ENCODE measurements at places on chromosomes 13 and 19.

DNA sequence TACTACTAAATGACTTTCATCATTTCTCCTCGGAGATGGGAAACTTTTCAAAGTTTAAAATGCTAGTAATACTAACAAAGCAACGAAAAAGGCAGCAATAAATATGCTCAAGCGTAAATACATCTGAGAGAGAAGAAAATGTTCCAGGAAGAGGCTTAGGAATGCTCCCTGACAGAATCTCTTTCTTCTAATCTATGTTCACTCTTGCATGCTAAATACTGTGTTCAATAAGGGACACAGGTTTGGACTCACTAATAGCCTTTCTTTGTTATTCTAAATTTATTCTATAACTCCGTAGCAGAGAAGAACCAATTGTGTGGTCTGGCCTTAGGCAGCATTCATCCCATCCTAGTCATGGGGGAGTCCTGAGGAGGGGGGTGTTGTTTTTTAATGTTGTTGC lies 823.0 kb downstream of the PCDH9 start:
- DNase-seq: no peak

DNA sequence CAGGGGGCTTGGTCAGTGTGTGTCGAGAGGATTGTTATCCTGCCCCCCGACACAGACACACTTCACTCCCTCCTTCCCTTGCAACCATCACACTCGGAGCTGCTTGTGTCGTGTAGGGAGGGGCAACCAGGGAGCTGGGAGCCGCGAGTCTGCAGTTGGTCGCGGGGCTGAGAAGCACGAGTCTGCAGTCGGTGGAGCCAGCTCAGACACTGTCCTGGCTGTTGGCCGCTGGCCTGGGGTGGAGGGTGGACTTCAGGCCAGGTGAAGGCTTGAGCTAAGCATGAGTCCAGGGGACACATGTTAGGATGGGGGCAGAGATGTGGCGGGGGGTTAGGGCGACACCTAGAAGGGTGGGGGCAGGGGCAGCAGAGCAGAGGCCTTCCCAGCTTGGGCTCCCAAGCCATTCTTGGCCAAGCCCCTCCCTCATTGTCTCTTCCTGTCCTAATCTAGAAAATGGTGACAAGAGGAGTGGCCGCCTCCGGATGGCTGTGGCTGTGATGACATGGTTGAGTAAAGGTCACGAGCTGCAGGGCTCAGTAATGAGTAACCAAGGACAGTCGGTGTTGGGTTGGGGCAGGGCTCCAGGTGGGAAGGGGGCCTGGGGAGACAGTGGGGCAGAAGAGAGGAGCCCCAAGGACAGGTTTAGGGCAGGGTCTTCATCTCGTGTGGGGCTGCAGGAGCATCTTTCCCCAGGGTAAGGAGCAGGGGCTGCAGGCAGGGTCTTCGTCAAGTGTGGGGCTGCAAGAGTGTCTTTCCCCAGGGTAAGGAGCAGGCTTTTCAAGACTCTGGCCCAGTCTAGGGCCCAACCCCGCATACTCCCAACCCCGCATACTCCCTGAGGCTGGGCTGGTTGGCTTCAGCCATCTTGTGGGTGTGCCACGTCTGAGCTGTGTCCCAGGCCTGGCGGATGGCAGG lies 8.6 kb downstream of the PPP5C start:
- DNase-seq: no peak

GRCh38 chr13:24680258-24680920 lies at the start of gene ATP12A:
ATP12A (plus strand) TSS chr13:24680408; CDS start chr13:24680744, 336 bp downstream.
- DNase-seq: no peak

- no peak for DNase-seq
These were observed 1534.0 kb upstream of the SPRY2 start for GRCh38 chr13:81874681-81875661.

DNA sequence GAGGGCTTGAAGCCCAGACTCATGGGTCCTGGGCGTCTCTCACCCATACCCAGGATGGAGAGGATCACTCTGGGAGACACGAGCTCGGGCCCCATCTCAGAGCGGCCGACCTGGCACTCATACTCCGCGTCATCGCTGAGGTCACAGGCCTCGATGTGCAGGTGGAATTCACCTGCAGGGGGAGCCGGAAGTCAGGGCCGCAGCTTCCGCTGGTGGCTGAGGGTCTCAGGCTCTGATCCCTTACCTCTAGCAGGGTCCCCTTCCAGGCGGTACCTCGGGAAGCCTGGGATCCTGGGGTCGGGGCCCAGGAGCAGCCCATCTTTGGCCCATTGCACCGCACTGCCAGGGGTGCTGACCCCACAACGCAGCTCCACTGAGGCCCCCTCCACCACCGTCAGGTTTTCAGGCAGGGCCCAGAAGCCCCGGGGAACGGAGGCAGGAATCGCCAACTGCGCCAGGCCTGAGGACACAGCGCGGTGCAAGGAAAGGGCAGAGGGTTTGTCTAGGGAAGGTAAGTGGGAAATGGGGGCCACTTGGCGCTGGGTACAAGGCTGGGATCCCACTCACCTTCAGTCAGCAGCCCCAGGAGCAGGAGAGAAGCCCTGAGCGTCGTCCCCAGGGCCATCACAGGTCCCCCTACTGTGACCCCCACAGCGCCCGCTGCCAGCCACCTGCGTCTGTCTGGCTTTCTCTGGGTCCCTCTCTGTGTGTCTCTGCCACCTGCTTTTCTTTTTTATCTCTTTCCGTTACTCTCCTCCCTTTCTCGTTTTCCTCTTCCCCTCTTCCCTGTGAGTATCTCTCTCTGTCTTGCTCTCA lies 883 bp downstream of the NPHS1 start:
- no peak for DNase-seq

GRCh38 chr13:22877421-22877820 lies 303.4 kb upstream of the SGCG start:
- no peak for DNase-seq

DNA sequence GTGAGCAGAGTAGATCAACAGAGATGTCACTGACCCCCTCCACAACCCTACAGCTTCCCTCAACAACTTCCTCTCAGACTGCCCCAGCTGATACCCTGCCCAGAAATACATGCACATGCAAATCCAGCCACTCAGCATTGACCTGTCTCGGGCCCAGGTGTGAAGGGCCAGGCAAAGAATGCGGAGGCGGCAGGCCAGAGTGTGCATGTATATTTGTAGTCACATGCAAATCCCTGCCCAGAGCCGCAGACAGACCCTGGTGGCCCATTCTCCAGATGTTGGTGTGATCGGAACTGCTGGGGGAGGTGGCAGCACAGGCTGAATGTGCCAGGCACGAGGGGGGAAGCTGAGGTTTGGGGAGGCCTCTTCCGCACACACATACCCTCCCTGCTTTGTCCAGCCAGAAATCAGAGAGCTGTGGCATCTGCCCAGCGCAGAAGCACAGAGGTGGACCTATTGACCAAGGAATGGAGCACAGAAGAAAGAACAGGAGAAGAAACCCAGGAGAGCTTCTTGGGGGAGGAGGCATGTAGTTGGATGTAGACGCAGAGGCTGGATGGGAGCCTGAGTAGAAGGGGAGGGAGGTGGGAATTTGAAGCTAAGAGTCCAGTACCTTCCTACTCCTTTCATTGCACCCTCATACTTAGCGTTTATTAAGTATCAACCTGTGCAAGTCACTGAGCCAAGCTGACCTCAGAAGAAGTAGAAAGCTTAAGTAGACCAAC lies 14.4 kb downstream of the MEF2B start:
- no peak for DNase-seq

GRCh38 chr13:93244141-93244917 lies 17.7 kb downstream of the GPC6 start:
- DNase-seq: no peak

DNA sequence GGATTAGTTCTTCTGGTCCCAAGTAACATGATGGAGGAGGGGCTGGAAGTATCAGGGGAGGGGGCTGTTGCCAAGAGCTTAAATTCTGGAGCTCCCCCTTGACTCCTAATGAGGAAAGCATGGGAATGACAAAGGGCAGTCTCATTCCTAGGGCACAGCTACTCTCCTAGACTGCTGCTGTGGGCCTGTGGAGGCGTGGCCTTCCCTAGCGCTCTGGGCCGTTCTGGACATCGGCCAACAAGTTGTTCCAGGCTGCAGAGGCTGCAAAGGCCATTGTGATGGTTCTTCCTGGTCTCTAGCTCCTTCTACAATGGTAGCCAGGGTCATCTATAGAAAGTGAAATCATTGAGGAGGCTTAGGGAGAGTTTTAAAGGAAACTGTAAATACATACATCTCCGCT lies 916.6 kb downstream of the DIAPH3 start:
- DNase-seq: no peak

GRCh38 chr19:54266133-54266532 lies 9.1 kb upstream of the LILRB5 start:
- no peak for DNase-seq

DNA sequence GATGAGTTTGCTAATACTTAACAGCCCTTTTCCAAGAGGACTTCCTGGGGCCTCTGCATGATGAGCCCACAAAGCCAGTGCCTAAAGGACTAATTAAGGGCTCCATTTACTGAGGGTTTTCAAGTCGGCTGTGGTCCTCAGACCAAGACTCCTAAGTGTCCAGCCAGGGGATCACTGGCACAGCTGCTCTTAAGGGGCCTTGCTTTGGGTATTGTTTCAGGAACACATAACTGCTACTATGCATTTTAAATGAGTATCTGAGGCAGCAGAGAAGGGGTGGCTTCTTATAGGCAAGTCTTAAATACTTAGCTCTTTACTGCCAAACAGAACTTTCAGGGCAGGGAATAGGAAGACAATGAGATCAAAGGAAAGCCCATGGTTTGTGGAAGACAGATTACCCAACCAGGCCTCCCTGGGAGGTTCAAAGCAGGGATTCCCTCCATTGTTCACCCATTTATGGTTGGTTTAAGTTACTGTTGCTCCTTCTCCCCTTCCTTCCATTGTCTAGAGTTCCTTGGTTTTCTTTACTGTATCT lies 61.9 kb downstream of the TNFRSF19 start:
- DNase-seq: no peak

DNA sequence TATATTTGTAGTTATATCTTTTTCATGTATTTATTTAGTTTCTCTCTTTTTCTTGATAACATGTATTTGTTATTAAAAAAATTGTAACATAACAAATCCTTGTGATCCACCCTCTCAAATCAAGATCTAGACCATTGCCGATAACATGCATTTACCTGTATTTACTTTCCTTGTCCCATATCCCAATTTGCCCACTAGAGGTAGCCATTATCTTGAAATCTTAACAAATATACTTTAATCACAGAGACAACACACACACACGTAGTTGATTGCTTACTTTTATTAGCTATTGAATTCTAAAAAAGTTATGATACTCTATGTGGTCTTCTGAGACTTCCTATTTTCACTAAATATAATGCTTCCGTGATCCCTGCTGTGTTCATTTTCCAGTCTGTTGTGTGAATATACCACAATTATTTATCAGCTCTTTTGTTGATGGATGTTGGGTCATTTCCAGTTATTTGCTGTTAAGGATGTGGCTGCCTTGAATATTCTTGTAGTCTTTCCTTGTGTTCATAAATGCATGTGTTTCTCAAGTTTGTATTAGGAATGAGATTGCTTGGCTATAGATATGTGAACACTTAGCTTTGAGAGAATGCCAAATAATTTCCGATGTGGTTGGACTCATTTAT lies 31.3 kb upstream of the ZMYM2 start:
- DNase-seq: no peak

DNA sequence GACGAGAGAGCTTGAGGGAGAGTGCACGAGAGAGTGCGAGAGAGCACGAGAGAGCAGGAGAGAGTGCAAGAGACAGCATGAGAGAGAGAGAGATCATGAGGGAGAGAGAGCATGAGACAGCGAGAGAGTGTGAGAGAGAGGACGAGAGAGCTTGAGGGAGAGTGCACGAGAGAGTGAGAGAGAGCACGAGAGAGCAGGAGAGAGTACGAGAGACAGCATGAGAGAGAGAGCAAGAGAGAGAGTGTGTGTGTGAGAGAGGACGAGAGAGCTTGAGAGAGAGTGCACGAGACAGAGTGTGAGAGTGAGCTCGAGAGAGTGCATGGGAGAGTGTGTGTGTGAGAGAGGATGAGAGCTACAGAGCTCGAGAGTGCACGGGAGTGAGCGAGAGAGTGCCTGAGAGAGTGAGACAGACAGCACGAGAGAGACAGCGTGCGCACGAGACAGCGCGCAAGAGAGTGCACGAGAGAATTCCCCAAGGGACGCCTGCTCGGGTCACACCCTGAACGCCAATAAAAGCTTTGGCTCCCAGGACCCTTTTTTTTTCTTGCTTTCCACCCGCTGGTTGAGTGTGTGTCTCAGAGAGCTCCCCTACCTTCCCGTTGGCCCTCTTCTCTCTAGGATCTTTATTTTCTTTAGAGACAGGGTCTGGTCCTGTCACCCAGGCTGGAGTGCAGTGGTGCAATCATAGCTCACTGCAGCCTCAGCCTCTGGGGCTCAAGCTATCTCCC lies 3.7 kb downstream of the CD70 start:
- no peak for DNase-seq

DNA sequence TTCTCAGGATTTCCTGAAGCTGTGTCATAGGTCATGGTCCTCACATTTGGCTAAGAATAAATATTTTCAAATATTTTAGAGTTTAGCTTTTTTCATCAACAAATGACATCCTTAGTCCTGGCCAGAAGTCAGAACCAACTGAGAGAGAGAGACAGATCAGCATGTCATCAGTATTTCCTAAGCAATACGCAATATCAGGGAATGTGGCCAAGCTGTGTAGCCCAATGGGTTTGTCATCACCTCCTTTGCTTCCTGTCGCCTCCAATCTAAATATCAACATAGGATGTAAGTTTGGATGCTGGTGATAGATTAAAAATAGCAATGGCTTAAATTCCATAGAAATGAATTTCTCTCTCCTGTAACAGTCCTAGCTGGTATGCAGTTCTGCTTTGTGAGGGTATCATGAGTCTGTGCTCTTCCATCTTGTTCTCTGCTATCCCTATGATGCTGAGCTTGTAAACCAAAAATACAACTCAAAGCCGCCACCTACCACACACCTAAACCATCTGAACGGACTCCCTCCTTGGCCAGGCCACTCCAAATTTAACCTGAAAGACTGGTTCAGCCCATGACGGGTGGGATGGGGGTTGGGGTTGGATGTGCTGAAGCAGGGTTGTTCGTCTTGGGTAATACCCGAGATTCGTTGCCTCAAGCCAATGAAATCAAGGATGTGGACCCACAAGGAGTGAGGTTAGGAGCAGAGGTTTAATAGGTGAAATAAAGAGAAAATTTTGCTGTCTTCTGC lies 10.0 kb upstream of the IGSF23 start:
- DNase-seq: no peak

GRCh38 chr13:88817560-88817959 lies 1146.4 kb downstream of the SLITRK5 start:
- no peak for DNase-seq

DNA sequence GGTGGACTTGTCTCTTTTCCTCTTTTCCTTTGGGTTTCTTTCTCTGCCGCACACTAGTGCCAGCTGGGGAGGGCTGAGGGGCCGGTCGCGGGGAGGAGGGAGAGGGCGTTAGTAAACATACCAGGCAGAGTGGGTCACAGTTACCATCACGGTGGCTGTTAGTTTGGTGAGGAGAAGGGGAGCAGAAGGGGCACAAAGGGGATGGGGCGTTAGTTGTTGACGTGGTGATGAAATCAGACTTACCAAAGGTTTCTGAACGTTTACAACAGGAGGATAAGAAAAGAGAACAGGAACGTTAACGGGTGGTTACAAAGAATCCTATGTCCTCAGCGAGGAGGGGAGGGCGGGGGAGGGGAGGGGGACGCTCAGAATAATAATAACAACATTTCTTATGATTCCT lies 77.9 kb downstream of the PTPRS start:
- no peak for DNase-seq

All from NCI-H2081 treated with DMSO at 0.1 percent for 48 hours (cell line).